Stimulated activated CD4-positive, alpha-beta T cell treated with anti-CD3 and anti-CD28 coated beads, Interleukin-4, amount 100 ng/mL, for 4 hours (primary cell): ENCODE measurements at places on chromosomes 2 and 18.

DNA sequence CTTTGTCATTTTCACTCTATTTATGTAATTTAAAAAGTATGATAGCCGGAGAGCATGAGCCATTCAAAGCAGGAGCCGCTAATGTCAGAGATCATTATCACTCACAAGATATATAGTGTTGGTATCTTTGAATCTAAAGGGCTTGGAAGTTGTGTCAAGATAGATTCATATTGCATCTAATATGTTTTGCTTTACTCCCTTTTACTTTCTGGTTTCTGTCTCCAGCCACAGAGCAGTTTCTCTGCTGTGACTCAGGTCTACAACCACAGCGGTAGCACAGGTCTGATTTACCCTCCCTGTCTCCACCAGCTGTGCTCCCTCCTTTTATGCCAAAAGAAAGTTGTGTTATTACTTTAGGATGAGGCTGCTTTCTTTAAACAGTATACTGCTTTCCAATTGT is 424.0 kb downstream of the ARHGAP15 start:
- no peak for DNase-seq

GRCh38 chr2:197297266-197297665 is 13.3 kb downstream of the ANKRD44 start:
- DNase-seq = no peak

DNA sequence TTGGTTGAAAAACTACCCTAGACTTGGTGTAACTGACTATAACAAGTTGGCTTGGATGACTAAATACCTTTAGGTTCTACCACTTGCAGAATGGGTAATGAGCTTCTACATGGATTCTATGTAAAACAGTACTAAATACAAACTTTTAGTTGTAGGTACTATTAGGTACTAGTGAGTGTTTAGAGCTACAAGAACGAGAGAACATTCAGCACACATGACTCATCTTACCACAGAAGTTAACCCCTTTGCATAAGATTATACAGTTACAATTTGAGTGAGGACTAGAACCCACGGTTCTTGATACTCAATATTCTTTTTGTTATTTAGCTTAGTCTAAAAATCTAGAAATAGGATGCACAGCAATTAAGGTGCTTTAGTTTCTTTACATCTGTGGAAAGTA is 101.7 kb upstream of the TFCP2L1 start:
- DNase-seq = no peak

DNA sequence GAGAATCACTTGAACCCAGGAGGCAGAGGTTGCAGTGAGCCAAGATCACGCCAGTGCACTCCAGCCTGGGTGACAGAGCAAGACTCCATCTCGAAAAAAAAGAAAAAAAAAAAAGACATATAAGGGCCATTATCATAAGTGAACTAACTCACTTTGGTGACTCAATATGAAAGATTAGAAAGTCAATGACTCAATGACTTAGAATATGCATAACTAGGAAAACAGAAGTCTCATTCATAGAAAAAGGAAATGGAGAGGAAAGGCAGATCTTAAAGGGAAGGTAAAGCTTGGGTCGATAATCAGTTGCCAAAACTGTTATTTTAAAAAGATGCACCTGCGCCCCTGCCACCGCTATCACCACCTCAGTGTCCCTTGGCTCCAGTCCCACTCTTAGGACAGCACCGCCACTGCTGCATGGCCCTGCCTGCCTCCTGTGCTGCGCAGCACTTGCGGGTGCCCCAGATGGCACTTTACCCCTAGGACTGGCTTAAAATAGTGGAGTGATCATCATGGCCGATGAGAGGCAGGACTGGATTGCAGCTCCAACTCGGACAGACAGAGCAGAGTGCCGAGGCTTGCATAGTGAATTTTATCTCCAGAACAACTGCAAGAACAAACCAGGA is 54.7 kb downstream of the INO80D start:
- no peak for DNase-seq

- DNase-seq = no peak
Observed at GRCh38 chr18:54991981-54992380, 32.7 kb upstream of the CCDC68 start.

GRCh38 chr2:142876423-142876822 is 1.0 kb upstream of the KYNU start:
- no peak for DNase-seq

GRCh38 chr2:84442888-84443287 is 16.2 kb downstream of the SUCLG1 start:
- DNase-seq = no peak

DNA sequence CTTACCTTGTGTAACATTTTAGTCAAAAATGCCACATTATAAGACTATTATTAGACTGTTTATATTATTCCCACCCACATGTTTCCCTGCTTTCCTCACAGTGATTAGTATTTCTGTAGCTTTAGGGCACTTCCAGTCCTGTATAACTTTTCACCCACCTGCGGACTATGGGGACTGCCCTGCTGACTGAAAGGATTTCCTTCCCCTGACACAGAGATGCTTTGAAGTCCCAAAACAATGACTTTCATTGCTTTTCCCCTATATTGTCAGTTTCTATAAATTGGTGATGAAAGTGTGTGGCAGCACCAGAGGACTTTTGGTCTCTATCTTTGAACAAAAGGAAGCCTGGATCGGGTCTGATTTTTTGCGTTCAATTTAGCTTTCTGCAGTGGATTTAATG is 59.0 kb upstream of the OTX1 start:
- DNase-seq = no peak

- DNase-seq = no peak
Observed at GRCh38 chr2:122041455-122041854, 286.0 kb downstream of the TSN start.

- DNase-seq = no peak
Observed at GRCh38 chr2:152762202-152762601, 43.8 kb downstream of the ARL6IP6 start.

- no peak for DNase-seq
Observed at GRCh38 chr2:173658946-173659371, 304.3 kb downstream of the CDCA7 start.
